ENCODE measurements at places on chromosomes 11 and 22. TPM values are rescaled to one million over a fixed set of nuclear protein-coding genes. Genes with fewer than 3 reads are reported as not detected.

The KCNK4 gene
- not detected for total RNA-seq

The ROBO4 gene
- 75.0 TPM for total RNA-seq

The TRIM49 gene
- not detected for total RNA-seq

The CD6 gene
- total RNA-seq: 3.9 TPM

The C11orf21 gene
- total RNA-seq: 6.5 TPM

The KDM4D gene
- 0.52 TPM for total RNA-seq

The SMTNL1 gene
- not detected for total RNA-seq

The HEPN1 gene
- not detected for total RNA-seq

The ART1 gene
- total RNA-seq: 0.29 TPM

The APIP gene
- 26.5 TPM for total RNA-seq

The H19 gene
- 55.8 TPM for total RNA-seq

The LRRN4CL gene
- 2.0 TPM for total RNA-seq

The MIOX gene
- not detected for total RNA-seq

The GALNT18 gene
- total RNA-seq: 55.5 TPM

The ZNF202 gene
- total RNA-seq: 9.6 TPM

The BAIAP2L2 gene
- total RNA-seq: 0.29 TPM

The NRIP3 gene
- total RNA-seq: 1.3 TPM

The RAB1B gene
- 138 TPM for total RNA-seq

The HORMAD2 gene
- not detected for total RNA-seq

The APOC3 gene
- total RNA-seq: not detected

The APOA4 gene
- total RNA-seq: not detected

The OR51B2 gene
- total RNA-seq: not detected

- DNase-seq: peak; percentile 43
Measured at GRCh38 chr11:126189109-126189929, 22.1 kb downstream of the RPUSD4 start.

DNA sequence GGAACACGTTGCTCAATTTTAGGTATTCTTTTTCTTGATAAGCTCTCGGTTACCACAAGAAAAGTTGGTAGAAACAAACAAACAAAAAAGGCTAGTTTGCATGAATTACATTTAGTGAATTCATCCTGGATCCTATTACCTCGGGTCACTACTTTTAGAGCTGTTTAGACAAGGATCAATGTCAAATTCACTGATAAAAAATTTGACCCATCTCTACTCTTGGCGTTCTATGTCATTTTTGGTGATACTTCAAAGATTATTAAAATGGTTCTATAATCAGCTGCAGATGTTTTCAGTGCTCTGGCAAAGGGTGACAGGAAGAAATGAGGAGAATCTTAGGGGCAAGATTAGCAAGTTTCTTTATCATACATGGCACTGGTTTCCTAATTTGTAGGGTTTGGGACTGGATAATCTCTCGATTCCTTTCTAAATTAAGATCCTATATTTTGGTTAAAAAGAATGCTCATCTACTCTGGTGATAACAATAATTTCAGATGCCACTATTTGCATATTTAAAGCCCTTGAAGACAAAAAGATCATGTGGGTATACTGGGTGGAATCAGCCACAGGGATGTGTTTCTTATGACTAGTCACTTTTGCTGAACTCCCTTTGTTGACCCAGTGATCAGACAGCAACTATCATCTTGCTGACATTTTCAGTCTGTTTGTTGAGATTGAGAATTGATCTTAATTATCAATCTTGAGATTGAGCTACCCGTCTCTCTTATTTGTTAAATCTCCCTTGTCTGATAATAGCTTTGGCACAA lies 442.9 kb downstream of the AASDHPPT start:
- DNase-seq: no peak

- no peak for DNase-seq
Measured at GRCh38 chr11:33866936-33867335, 24.9 kb downstream of the LMO2 start.

DNA sequence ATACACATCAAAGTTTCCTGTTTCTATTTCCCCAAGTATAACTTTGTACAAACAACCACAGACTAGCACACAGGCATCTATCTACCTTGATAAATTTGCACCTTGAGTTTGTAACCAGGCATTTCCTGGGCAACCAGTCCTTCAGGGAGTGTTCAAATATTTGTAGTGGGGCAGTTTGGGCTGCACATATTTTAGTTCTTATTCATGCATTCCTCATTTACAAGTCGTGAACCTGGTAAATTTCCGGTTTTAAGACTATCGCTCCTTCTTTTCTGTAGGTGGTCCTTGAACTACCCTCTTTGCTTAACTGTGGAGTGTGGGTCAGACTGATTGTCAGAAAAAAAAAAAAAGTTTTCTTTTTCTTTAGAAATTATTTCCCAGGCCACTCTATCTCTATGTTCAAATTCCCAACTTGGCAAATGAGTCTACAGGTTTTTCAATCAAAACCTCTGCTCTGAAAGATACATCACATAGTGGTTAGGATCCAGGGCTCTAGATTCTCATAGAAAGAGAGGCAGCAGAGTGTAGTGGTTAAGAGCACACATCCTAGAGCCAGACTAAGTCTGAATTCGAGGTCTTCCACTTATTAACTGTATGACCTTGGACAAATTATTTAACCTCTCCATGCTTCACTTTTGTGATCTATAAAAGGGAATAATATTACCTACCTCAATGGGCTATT lies 201.5 kb downstream of the SOX6 start:
- no peak for DNase-seq

- no peak for DNase-seq
Measured at GRCh38 chr11:133508468-133508867, 23.8 kb downstream of the OPCML start.

DNA sequence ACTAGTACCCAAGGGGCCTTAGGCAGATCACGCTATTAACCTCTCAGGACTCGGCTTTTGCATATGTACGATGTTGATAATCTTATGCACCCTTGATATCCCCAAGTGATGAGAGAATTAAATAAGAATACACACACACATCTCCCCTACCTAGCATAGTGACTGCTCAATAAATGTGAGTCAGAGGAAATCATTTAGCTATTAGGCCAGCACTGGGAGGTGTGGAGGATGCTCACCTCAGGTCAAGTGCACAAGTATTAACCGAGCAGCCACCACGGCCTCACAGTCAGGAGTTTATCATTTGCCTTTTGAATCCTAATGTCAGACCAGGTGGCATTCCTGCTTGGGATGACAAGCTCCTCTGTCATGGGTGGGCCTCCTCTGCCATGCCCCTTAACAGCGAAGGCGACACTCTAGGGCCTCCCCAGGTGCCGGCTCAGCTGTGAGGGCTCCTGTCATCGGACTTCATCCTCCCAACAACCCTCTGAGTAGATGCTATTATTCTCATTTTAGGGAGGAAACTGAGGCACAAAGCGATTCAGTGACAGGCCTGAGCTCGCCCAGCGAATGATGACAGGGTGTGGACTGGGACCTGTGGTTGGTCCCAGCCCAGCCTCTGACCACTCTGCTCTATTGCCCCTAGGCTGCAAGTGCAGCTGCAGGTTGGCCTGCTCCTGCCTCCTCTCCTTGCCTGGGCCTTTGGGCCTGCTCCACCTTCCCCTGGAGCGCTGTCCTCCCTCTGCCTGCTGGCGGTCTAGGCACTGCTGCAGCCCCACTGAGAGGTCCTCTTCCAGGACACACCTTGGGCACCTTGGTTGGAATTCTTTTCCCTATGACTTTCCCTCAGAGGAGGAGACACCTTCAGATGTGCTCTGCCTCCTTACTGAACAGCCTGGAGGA lies 5.0 kb upstream of the SOX10 start:
- DNase-seq: no peak

- no peak for DNase-seq
Measured at GRCh38 chr11:1549338-1550330, 22.4 kb downstream of the DUSP8 start.

- DNase-seq: no peak
Measured at GRCh38 chr11:19980957-19981669, 179.2 kb downstream of the DBX1 start.

- DNase-seq: peak; percentile 46
Measured at GRCh38 chr22:19040391-19040861, 81.8 kb downstream of the DGCR2 start.

DNA sequence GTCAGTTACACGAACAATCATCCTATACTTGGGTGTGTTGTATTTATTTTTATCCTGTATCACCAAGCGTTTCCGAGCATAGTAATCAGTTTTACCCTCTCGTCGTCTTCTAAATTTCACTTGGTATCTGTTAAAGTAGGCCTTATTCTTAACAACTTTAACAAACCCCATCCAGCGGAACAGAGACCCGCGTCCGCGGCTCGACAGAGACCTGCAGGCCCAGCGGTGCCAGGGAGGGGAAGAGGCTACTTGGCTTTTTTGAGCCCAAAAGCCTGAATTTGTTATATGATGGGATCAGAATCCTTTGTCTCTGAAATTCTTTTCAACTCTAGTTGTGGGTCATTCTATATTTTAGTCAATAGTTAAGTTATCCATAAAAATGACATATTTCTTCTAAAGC lies 56.5 kb upstream of the A4GALT start:
- DNase-seq: no peak

DNA sequence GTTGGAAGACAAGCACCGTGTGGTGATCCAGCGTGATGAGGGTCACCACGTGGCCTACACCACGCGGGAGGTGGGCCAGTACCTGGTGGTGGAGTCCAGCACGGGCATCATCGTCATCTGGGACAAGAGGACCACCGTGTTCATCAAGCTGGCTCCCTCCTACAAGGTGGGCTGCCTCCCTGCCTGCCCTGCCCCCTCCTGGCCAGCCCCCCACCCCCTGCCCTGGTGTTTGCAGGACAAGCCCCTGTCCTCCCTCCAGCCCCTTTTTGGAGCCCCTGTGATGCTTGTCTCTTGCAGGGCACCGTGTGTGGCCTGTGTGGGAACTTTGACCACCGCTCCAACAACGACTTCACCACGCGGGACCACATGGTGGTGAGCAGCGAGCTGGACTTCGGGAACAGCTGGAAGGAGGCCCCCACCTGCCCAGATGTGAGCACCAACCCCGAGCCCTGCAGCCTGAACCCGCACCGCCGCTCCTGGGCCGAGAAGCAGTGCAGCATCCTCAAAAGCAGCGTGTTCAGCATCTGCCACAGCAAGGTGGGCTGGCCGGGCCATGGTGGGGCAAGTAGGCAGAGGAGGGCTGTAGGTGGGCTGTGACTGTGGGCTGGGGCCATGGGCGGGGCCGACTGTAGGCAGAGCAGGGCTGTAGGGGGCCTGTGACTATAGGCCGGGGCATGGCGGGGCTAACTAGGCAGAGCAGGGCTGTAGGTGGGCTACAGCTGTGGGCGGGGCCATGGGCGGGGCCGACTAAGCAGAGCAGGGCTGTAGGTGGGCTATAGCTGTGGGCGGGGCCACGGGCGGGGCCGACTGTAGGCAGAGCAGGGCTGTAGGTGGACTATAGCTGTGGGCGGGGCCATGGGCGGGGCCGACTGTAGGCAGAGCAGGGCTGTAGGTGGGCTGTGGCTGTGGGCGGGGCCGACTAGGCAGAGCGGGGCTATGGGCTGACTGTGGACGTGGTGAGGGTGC lies 13.6 kb downstream of the MUC2 start:
- DNase-seq: peak; percentile 48

GRCh38 chr11:71286701-71287643 lies 34.6 kb upstream of the SHANK2 start:
- DNase-seq: peak; percentile 68

DNA sequence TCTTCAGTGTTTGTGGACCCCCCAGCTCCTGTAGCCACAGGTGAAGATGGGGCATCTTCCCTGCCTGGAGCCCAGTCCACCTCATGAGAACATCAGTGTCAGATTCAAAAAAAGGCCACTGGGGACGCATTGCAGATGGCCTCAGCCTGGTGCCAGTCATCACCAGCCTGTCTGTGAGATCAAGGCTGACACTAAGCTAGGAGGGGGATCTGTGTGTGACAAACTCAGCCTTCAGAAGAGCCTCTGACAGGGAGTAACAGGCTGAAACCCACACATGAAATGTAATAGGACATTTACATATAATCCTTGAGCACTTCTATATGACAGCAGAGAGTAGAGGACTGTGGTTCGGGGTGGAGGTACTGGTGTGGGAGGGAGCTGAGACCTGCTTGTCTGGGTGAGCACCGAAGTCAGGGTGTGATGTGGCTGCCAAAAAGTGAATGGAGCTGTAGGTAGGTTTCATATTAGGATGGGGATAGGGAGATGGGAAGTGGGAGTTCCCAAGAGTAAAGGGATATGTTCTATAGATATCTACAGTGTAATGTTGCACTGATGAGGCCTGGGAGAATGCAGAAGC lies 20.5 kb upstream of the CCDC134 start:
- no peak for DNase-seq

- no peak for DNase-seq
Measured at GRCh38 chr22:19448076-19448607, 631 bp upstream of the C22orf39 start.

GRCh38 chr11:74035264-74035663 lies 26.4 kb upstream of the UCP3 start:
- DNase-seq: no peak

DNA sequence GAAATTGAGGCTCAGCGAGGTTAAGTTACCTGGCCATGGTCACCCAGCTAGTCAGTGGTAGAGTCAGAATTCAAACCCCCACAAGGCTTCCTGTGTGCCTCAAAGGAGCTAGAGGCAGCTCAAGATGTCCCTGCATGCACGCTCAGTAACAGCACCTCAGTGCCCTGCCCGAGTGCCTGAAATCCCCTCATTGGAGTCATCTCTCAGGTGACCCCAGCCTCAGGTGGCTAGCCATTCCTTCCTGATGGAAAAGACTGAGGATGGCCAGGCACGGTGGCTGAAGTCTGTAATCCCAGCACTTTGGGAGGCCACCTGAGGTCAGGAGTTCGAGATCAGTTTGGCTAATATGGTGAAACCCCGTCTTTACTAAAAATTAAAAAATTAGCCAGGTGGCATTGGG lies 36.9 kb downstream of the LIF start:
- DNase-seq: no peak

DNA sequence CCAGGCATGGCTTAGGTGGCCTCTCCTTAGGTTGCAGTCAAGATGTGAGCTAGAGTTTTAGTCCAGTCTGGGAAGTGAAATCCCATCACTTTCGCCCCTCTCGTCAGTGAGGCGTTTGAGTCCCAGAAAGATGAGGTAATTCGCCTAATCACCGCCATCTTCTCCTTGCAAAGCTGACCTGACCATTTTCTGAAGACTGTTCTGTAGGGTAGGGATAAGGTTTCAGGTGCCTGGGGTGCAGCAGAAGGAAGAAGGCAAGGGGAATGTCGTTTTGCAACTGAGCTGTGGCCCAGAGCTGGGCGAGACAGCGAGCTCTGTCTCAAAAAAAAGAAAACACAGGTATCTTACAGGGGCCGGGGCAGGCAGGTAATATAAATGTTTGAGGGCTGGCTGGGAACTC lies 61.7 kb upstream of the CECR2 start:
- no peak for DNase-seq

- DNase-seq: no peak
Measured at GRCh38 chr11:104134745-104135144, 29.2 kb downstream of the PDGFD start.

GRCh38 chr11:45739866-45740265 lies 65.1 kb upstream of the SLC35C1 start:
- no peak for DNase-seq

GRCh38 chr11:112724496-112724790 lies 236.8 kb upstream of the NCAM1 start:
- DNase-seq: no peak

DNA sequence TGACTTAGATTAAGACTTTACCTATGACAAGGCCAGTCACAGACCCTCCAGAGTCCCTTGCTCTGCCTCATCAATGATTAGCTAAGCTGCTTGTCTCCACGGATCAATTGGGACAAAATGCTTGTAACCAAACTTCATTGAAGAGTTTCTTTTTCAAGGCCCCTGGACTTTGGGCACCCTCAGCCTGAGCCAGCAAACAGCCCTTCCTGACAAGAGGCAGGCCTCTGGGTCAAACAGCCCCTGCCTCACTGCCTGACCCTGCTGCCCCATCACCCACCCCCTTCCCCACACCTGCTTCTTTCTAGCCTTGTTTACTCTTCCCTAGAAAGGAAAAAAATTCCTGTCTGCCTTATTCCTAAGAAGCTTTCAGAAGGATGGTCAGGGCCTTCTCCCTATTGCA lies 26.3 kb upstream of the CDON start:
- DNase-seq: no peak

Data from upper lobe of right lung (tissue), 1 donor.